GM12878 (cell line): ENCODE measurements at places on chromosomes 7 and 10. TPM values are rescaled to one million over a fixed set of nuclear protein-coding genes. Genes with fewer than 3 reads are reported as not detected.

DNA sequence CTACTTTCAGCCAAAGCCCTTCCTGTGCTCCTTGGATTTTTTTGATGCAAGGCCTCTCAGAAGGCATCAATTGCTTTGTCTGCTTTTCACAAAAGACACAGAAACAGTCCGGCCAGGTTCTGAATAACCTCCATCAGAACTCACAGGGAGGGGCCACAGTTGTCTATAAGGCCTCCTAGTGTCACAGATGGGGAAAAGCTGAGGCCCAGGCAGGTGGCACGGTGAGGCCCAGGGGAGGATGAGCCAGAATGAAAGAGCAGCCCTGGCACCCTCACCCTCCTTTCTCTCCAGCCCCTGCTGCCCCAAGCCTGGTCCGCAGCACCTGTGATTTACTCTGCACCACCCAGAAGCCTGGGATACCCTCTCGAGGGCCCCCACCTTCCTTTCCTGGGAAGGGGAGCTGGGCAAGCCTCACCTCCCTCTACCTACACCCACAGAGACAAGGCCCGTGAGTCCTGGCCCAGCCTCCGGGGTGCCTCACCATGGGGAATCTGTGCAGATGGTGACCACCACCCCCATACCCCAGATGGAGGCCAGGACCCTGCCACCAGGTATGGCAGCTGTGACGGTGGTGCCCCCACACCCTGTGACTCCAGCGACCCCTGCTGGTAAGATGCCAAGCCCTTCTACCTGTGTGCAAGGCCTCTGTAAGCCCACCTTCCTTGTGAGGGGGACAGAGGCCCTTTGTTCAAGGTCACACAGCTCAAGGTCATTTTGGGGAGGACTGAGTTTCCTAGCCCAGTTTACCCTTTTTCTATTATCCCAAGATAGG is 26.2 kb upstream of the ZNF467 start:
- DNase-seq = no peak

DNA sequence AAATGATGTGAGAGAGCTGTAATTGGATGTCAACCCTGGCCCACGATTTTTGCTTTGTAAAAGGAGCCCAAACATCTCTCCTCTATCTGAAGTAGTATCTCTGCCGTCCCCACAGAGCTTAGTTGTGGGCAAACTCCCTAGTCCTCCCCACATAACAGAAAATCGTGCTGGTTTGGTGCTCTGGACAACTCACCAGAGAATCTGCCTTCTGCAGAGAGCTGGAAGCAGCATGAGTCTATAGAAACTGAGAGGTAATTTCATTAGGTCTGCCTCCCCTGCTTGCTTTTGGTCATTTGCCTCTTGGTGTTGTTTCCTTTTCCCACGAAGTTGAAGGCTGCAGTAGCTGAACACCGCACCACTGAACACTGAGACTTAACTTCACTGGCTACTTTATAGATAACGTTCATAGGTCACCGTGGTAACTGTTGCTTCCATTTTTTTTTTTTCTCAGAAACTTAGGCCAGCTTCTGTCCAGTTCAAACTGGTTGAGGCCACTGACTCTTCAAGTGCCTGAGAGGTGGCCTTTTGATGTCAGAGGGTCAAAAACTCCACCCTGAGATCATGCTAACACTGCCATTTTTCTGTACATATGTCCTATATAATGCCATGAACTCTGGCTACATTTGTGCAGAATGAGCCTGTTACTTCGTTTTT is 3.3 kb upstream of the CDCA7L start:
- no peak for DNase-seq

GRCh38 chr7:42272793-42273665 is 36.0 kb upstream of the GLI3 start:
- no peak for DNase-seq

DNA sequence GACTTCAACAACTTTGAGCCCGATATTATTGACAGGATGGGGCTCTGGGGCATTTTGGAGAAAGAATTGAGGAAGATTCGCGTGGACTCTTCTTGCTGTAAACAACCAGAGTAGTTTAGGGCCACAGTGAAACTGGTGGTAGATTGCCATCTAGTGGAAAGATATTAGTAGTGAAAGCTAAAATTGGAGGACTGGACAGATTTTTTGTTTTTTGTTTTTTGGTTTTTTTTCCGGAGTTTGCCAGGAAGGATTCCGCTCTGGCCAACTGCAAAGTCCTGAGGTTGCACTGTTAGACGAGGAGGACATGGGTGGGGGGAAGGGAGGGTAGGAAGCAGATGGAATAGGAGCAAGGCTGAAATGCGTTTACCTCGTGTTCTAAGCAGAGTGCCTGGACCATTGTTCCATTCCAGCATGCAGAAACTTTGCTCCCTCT is 11.7 kb downstream of the NOBOX start:
- no peak for DNase-seq

DNA sequence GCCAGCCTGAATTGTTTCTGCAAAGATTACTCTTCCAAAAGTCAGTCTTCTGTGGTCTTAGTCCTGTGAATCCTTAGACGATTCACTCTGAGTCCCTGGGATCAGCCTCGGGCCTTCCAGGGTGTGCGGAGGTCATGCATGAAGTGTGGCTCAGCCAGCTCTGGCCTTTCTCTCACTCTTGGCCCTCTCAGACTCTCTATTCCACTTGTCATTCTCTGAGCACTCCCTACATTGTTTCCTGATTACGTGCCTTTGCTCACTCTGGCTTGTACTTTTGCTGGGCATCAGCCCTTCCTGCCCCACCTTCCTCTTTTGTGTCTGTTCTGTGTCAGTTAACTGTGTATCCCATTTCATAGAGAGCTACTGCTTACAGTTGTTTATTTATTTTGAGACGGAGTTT is 36.0 kb downstream of the CCNY start:
- no peak for DNase-seq

- DNase-seq = peak; percentile 38
Observed at GRCh38 chr10:102802920-102803534, 34.2 kb downstream of the CYP17A1 start.

GRCh38 chr10:86782701-86783418 is 26.4 kb downstream of the BMPR1A start:
- peak; percentile 51 for DNase-seq

Gene SPDYE11
- polyA plus RNA-seq = 0.94 and 1.8 TPM in 2 replicates

Gene DRGX
- not detected in 2 replicates for polyA plus RNA-seq

Gene IFIT1B
- 0.09 TPM in 1 of 2 replicates, not detected in the other for polyA plus RNA-seq

Gene NXPH1
- polyA plus RNA-seq = not detected in 2 replicates

Gene GPER1
- 2.8 and 5.2 TPM in 2 replicates for polyA plus RNA-seq

Gene SEMA3D
- polyA plus RNA-seq = not detected in 2 replicates
